ENCODE measurements at places on chromosomes 16 and 17.

- DNase-seq, result no peak
Measured at GRCh38 chr17:60496041-60496440, 30.0 kb downstream of the APPBP2 start.

- DNase-seq, result no peak
Measured at GRCh38 chr16:86215979-86216585, 294.2 kb upstream of the FOXF1 start.

DNA sequence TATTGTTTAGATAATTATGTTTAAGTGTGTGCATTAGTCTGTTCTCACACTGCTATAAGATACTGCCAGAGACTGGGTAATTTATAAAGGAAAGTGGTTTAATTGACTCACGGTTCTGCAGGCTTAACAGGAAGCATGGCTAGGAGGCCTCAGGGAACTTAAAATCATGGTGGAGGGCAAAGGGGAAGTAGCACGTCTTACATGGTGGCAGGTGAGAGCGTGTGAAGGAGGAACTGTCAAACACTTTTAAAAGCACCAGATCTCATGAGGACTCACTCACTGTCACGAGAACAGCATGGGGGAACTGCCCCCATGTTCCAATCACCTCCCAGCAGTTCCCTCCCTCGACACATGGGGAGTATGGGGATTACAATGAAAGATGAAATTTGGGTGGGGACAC, 203.5 kb upstream of the GOT2 start:
- no peak for DNase-seq

GRCh38 chr17:75087182-75087557, 584 bp upstream of the SLC16A5 start:
- DNase-seq, result no peak

GRCh38 chr17:61601297-61601696, 10.3 kb upstream of the NACA2 start:
- no peak for DNase-seq

DNA sequence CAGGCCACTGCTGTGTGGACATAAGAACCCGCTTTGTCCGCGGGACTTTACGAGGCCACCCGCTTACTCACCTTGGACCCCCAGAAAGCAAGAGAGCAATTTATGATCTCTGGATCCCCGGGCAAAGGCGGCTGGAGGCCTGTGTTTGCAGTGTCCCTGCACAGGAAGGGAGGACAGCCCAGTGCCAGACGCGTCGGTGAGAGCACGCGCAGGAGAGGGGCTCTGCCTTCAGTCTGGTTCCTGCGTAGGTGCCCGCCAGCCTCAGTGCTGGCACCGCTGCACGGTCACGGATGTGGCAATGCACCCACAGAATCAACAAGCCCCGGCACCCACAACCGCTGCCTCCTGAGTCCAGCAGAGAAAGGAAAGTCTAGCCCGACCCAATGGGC, 248.4 kb downstream of the C16orf95 start:
- no peak for DNase-seq

DNA sequence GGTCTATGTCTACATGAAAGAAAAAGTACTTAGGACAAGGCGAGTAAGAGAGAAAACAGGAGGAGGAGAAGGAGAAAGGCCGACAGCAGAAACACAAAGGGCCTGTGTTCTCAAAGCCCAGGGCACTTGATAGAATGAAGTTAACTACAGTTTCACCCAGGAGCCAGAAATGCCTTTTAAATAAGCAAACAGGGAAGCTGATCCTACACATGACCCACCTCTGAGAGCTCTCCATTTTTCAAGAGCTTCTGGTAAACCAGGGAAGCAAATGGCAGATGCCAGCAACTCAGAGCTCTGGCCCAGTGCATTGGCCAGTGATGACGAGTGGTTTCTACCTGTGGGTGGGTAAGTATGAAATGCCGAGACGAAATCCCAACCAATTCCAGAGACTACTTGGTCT, 163.4 kb downstream of the ZFHX3 start:
- no peak for DNase-seq

GRCh38 chr16:67872631-67873434, at the start of gene EDC4:
EDC4 (plus strand) TSS chr16:67873052; CDS start chr16:67873262, 210 bp downstream.
- no peak for DNase-seq

DNA sequence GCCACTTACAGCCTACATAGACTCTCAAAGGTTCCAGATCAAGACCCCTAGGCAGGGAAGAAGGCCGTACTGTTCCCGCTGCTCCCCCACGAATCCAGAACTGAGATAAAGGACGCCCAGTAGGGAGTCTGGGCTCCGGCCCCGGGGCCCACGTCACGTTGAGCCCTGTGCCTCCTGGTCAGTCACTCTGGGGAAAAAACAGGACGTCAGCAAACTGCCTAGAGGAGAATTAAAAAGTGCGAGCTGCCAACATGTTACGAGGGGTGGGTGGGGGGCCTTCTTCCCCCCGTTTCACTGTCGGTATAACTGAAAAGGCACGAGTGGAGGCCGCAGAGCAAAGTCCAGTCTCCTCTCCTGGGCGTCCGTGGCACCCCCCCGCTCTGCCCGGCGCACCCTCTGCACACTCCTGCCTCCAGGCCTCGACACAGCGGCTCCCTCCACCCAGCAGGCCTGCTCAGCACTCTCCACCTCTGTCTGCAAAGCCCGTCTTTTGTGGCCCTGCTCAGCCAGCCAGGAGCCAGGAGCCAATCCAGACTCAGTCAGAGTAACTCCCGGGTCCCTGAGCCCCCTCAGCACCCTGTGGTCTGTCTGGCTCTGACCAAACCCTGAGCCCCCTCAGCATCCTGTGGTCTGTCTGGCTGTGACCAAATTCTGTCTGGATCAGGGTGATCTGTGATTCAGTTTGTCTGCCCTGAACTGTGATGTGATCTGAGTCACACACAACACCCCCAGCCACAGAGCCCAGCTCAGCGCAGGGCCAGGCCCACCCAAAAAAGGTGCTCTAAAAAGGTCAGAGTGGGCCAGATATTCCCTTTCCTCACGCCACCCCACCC, 6.2 kb downstream of the ITGAE start:
- DNase-seq, result no peak

GRCh38 chr17:66791347-66791746, 43.6 kb upstream of the CACNG5 start:
- DNase-seq, result no peak

- DNase-seq, result no peak
Measured at GRCh38 chr17:2283302-2283701, 20.3 kb downstream of the SMG6 start.

- DNase-seq, result no peak
Measured at GRCh38 chr17:75668489-75668888, 1.4 kb downstream of the SAP30BP start.

DNA sequence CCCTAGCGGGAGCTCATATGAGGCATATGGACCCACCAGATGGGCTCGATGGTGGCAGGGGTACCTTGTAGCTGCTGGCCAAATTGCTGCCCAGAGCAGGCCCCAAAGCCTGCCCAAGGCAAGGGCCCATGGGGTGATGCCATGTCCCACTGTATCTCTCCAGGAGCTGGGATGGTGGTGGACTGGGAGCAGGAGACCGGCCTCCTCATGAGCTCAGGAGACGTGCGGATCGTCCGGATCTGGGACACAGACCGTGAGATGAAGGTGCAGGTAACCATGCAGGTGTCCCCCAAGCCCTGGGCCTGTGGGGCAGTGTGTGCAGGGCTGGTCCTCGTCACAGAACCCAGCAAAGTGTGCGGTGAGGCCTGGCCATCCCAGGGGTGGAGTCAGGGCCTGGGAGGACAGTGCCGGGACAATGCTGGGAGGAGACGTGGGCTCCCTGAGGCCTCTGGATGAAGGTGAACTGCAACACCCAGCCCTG, 34.1 kb upstream of the CHMP6 start:
- DNase-seq, result no peak

DNA sequence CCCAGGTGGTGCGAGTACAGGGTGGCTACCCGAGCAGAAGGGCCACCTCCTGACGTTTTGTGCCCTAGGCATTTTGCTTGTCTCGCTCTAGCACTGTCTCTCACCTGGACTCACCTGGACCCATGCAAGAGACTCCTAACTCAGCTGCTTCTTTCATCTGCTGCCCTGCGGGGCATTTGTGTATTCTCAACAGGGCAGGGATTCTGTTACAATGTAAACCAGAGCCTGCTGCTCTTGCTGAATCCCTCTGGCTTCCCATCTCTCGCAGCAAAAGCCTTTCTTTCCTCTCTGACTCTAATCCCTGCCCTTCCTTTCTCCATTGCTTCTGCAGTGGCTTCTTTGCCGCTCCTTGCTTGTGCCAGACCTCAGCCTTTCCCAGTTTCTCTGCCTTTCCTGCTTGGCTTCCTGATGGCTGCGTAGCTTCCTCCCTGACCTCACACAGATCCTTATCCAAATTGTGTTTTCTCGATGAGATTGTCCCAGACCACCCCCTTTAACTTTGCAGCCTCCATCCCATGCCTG, 10.2 kb downstream of the ARSG start:
- DNase-seq, result no peak

DNA sequence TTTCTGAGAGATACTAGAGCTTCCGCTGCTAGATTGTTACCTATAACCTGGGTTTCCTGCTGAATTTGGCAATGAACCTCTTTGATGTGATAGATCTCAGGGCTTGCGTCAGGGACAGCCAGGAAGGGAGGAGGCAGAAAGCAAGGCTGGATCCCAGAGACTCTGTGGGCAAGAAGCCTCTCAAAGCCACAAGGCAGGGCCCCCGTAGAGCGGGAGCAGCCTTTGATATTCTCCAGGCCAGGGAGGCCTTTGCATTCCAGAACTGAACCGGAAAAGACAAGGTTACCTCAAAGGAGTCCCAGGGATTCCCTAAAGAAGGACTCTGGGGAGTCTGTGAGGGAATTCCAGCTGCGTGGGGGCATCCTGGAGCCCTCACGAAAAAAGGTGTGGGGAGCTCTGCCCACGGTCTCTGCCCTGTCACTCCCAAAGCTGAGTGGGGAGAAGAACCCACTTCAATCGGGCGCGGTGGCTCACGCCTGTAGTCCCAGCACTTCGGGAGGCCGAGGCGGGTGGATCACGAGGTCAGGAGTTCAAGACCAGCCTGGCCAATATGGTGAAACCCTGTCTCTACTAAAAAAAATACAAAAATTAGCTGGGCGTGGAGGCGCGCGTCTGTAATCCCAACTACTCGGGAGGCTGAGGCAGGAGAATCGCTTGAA, 14.3 kb upstream of the SCIMP start:
- DNase-seq, result no peak

DNA sequence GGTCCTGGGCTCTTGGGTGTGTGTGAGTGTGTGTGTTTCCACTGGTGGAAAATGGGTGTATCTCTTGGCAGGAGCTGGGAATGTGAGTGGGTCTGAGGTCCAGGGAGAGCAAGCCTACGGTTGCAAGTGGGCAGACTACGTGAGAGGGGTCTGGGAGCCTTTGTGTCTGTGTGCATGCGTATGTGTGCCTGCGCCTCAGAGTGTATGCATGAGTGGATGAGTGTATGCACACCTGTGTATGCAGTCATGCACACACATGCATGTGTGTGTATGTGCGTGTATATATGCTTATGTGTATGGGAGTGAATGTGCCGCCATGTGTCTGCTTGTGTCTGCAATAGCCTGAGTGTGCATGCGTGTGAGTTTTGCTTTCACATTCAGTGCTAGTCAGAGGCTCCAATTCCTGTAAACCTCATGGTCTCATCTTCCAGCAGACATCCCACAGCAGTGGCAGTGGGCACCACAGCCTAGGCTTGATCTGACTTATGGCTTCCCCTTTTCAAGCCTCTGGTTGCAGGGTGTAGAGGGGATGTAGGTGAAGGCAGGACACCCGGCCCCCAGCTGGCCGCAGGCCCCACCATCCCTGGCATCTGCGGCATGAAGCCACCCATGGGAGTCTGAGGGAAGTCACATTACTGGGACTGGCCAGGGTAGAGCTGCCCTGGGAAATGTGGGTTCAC, 19.7 kb upstream of the RMI2 start:
- no peak for DNase-seq

DNA sequence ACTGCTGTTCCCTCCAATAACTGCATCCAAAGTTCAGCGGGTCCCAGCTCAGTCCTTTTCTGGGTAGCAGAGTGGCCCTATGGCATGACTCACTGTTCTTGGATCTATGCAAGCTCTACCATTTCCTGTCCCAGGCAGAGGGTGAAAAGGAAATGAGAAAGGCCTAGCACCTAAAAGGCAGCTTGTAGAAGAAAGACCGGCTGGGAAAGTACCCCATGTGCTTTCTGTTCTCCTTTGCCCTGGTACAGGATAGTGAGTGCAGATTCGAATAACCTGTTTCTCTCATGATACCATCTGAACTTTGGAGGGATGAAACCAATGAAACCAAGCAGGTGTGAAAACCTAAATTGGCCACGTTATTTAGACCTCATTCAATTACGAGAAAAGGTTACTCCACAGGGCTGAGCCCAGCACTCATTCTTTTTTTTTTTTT, 12.7 kb upstream of the HASPIN start:
- no peak for DNase-seq

GRCh38 chr16:26269673-26270072, 577.9 kb downstream of the HS3ST4 start:
- DNase-seq, result no peak
